ENCODE measurements at places on chromosomes 7 and 10.

- no peaks in the 10 kb centered on the region for H3K27me3 ChIP-seq
- H3K4me1 ChIP-seq: no peaks in the 10 kb centered on the region
- DNase-seq: no peak
Measured at GRCh38 chr7:157176771-157177170, 38.0 kb downstream of the UBE3C start.

DNA sequence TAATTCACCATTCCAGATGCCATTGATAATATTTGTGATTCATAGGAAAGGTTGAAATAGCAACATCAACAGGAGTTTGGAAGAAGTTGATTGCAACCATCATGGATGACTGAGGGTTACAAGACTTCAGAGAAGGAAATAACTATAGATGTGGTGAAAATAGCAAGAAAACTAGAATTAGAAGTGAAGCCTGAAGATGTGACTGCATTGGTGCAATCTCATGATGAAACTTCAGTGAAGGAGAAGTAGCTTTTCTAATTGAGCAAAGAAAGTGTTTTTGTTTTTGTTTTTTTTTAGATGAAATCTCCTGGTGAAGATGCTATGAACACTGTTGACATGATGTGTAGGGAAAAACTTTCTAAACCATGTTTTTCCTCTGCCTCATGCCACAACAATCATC is 18.7 kb upstream of the CD36 start:
- no peak overlapping the region for H3K4me3 ChIP-seq
- H3K27ac ChIP-seq: no peak overlapping the region
- DNase-seq: no peak
- H3K4me1 ChIP-seq: peaks cover 15% of the 10 kb centered on the region

DNA sequence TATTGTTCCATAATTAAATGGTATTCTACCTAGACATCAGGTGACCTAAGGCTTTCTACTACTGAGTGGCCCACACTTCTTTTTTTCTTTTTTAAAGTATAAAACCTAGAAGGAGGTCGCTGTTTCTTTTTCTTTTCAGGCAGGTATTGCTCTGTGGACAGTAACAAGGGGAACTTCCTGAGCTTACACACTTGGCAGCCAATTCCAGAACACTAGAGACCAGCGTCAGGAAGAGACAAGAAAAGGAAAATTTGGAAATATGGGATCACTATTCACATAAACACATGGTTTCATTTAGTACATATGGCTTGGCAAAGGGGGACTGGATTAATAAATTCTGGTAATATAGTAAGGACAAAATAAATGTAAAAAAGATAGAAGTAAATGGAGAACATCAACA is 141.9 kb downstream of the RSU1 start:
- no peaks in the 10 kb centered on the region for H3K27me3 ChIP-seq
- H3K4me3 ChIP-seq: no peak overlapping the region
- H3K27ac ChIP-seq: no peak overlapping the region
- H3K36me3 ChIP-seq: no peaks in the 10 kb centered on the region
- H3K4me1 ChIP-seq: no peaks in the 10 kb centered on the region
- DNase-seq: no peak

DNA sequence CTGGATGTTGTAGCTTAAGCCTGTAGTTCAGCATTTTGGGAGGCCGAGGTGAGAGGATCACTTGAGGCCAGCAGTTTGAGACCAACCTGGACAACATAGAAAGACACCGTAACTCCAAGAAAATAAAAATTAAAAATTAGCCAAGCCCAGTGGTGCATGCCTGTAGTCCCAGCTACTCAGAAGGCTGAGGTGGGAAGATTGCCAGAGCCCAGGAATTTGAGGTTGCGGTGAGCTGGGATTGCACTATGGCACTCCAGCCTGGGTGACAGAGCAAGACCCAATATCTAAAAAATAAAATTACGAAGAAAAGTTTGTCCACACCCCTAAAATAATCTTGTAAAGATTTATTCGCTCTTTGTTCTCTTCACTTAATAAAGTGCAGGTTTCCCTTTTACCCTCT is 951.0 kb downstream of the TYW1 start:
- H3K4me3 ChIP-seq: no peak overlapping the region
- no peaks in the 10 kb centered on the region for H3K4me1 ChIP-seq
- no peak for DNase-seq
- no peaks in the 10 kb centered on the region for H3K36me3 ChIP-seq

DNA sequence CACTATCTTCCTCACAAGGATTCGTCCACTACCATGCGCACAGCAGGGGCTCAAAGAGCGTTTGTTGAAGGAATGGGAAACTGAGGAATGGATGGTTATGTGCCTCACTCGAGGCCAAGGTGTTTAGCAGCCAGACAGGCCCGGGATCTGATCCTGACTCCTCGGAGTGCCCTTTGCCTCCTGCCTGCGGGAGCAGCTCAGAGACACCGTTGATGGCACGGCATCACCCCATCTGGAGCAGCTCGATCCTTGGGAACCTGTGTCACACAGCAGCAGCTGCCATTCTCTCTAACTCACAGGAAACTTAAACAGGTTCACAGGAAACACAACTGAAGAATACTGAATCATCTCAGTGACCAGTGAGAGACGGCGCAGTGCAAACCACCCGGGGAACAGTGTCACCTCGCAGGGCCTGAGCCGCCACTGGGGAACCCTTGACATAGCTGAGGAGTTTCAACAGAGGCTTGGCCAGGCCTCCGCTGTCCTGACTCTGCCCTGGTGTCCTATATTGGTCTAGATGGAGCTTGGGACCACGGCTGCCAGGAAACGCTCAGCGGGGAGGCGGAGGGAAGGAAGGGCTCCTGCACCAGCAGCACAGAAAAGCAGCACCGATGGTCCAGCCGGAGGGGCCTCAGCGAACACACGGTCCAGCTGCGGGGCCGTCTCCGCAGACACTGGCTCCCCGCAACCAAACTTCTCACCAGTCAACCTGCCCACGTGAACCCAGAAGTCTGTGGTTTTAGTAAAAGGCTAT is 169.4 kb downstream of the ADARB2 start:
- H3K36me3 ChIP-seq: no peaks in the 10 kb centered on the region
- H3K27me3 ChIP-seq: peaks cover 7% of the 10 kb centered on the region
- no peak for DNase-seq
- no peak overlapping the region for H3K4me3 ChIP-seq
- H3K4me1 ChIP-seq: no peaks in the 10 kb centered on the region

DNA sequence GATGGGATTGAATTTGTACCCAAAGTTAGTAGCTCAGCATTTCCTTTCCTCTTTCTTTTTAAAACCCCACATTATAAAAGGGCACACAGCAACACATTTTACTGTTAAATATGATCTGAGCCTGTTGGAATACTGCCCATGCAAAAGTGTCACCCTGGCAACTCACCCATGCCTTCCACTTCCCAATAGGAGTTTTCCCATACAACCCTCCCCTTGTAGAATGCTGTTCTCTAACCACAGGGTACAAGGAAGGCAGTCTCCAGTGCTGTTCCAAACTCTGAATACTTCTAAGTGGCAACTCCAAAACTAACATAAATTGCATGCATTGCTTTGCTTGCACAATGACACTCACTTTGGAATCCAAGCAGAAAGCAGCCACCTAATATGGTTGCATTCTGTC is 60.8 kb downstream of the NRCAM start:
- H3K27me3 ChIP-seq: no peaks in the 10 kb centered on the region
- H3K27ac ChIP-seq: no peak overlapping the region
- no peaks in the 10 kb centered on the region for H3K4me1 ChIP-seq
- H3K36me3 ChIP-seq: no peaks in the 10 kb centered on the region
- H3K4me3 ChIP-seq: no peak overlapping the region

GRCh38 chr7:96235281-96235680 is 86.6 kb downstream of the SLC25A13 start:
- no peaks in the 10 kb centered on the region for H3K27me3 ChIP-seq
- H3K27ac ChIP-seq: no peak overlapping the region
- no peak for DNase-seq
- no peaks in the 10 kb centered on the region for H3K36me3 ChIP-seq

DNA sequence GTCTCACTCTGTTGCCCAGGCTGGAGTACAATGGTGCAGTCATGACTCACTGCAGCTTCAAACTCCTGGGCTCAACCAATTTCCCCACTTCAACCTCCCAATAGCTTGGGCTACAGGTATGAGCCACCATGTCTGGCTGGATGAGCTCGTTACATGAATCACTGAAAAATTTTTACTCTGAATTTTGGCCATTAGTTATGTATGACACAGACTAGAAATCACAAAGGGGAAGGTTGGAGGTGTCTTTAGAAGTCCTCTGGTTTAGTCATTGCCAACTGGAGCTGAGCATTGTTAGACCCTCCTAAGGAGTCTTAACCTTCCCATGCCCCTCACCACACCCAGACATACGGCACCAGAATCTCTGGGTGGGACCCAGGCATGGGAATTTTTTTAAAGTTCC is 34.7 kb downstream of the SVIL start:
- no peaks in the 10 kb centered on the region for H3K27me3 ChIP-seq
- H3K4me1 ChIP-seq: peaks cover 17% of the 10 kb centered on the region
- no peak overlapping the region for H3K4me3 ChIP-seq

DNA sequence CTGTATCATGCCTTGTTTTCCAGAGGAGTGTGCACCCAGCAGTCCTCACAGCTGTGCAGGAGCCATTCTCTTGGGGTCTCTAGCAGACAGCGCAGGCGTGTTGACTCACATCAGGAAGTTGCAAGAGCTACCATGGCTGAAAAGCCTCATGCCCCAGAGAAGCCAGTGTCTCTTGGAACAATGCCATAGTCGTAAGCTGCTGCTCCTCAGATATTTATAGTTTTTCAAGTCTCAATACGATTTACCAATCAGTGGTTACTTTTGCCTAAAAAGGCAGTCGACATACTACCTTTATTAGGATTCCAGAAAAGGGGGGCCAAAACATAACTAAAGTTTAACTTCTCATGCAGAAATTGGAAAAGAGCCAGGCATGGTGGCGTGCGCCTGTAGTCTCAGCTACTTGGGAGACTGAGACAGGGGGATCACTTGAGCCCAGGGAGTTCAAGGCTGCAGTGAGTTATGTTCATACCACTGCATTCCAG is 407.7 kb downstream of the PARD3 start:
- H3K36me3 ChIP-seq: no peaks in the 10 kb centered on the region
- H3K27ac ChIP-seq: no peak overlapping the region
- no peak overlapping the region for H3K4me3 ChIP-seq
- H3K4me1 ChIP-seq: peaks cover 34% of the 10 kb centered on the region

GRCh38 chr10:91140995-91141549 is 79.4 kb upstream of the PCGF5 start:
- H3K4me1 ChIP-seq: no peaks in the 10 kb centered on the region
- no peak for DNase-seq
- H3K27ac ChIP-seq: no peak overlapping the region
- no peaks in the 10 kb centered on the region for H3K36me3 ChIP-seq
- no peak overlapping the region for H3K4me3 ChIP-seq

GRCh38 chr7:150951521-150951920 is 26.6 kb downstream of the KCNH2 start:
- H3K36me3 ChIP-seq: no peaks in the 10 kb centered on the region
- no peak overlapping the region for H3K27ac ChIP-seq
- DNase-seq: no peak
- no peaks in the 10 kb centered on the region for H3K27me3 ChIP-seq
- H3K4me1 ChIP-seq: no peaks in the 10 kb centered on the region

- DNase-seq: no peak
- H3K4me3 ChIP-seq: no peak overlapping the region
- no peaks in the 10 kb centered on the region for H3K36me3 ChIP-seq
- no peaks in the 10 kb centered on the region for H3K4me1 ChIP-seq
- H3K27me3 ChIP-seq: no peaks in the 10 kb centered on the region
Measured at GRCh38 chr7:10355816-10356215, 617.9 kb upstream of the PHF14 start.

DNA sequence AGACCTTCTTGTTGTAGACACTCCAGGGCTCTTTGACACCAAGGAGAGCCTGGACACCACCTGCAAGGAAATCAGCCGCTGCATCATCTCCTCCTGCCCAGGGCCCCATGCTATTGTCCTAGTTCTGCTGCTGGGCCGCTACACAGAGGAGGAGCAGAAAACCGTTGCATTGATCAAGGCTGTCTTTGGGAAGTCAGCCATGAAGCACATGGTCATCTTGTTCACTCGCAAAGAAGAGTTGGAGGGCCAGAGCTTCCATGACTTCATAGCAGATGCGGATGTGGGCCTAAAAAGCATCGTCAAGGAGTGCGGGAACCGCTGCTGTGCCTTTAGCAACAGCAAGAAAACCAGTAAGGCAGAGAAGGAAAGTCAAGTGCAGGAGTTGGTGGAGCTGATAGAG is 5.5 kb downstream of the GIMAP7 start:
- H3K4me1 ChIP-seq: no peaks in the 10 kb centered on the region
- H3K27me3 ChIP-seq: peaks cover 37% of the 10 kb centered on the region
- no peak overlapping the region for H3K27ac ChIP-seq
- DNase-seq: no peak
- H3K4me3 ChIP-seq: no peak overlapping the region
- no peaks in the 10 kb centered on the region for H3K36me3 ChIP-seq

DNA sequence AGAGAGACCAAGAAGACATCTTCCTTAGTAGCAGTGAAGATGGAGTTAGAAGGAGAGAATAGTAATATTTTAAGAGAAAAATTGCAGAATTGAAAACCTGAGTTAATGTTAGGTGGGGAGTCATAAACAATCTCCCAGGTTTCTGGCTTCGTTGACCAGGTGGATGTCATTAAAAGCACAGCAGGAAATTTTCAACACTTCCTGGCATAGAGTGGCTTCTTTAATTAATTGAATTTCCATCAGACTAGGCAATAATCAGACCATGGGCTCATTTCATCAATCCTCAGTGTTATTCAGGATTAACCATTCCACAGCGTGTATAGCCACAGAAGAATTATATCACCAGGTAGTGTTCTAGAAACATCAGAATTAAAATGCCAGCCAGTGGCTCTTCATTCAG is 268.2 kb downstream of the CCDC3 start:
- H3K27me3 ChIP-seq: peaks cover 2% of the 10 kb centered on the region
- DNase-seq: no peak
- H3K27ac ChIP-seq: no peak overlapping the region
- no peaks in the 10 kb centered on the region for H3K36me3 ChIP-seq

- H3K27me3 ChIP-seq: peaks cover 5% of the 10 kb centered on the region
- H3K4me1 ChIP-seq: peaks cover 3% of the 10 kb centered on the region
- no peak overlapping the region for H3K4me3 ChIP-seq
- no peak overlapping the region for H3K27ac ChIP-seq
- no peaks in the 10 kb centered on the region for H3K36me3 ChIP-seq
Measured at GRCh38 chr10:46560952-46561351, 4.5 kb upstream of the GPRIN2 start.

GRCh38 chr7:116697761-116698160 is 25.8 kb downstream of the MET start:
- no peak for DNase-seq
- H3K4me1 ChIP-seq: peaks cover 100% of the 10 kb centered on the region
- H3K27me3 ChIP-seq: no peaks in the 10 kb centered on the region
- peaks cover 18% of the 10 kb centered on the region for H3K36me3 ChIP-seq

DNA sequence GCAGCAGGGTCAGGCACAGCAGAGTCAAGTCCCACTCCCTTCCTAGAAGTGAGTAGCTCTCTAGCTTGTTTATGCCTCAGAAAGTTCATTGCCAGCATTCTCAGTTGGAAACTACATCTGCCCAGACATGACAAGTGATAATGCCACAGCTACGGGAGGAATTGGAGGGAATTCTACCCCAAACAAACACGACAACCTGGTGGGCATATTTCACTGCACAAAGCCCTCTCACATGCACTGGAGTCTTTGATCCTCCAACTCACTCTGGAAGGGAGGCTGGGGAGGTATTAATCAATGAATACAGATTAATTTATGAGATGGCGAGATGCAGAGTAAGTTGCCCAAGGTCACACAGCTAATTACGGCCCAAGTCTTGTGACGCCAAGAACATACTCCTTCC is 126.0 kb upstream of the MGMT start:
- H3K27ac ChIP-seq: no peak overlapping the region
- H3K36me3 ChIP-seq: no peaks in the 10 kb centered on the region
- H3K4me3 ChIP-seq: no peak overlapping the region
- H3K4me1 ChIP-seq: no peaks in the 10 kb centered on the region
